ENCODE measurements at places on chromosomes 11 and 22. TPM values are rescaled to one million over a fixed set of nuclear protein-coding genes. Genes with fewer than 3 reads are reported as not detected.

OR2AG2 gene
- total RNA-seq: not detected

FOLR2 gene
- not detected for total RNA-seq

KRTAP5-7 gene
- total RNA-seq: not detected

- H3K4me3 ChIP-seq: no peak overlapping the region
- H3K4me1 ChIP-seq: peaks cover 19% of the 10 kb centered on the region
- H3K27me3 ChIP-seq: no peaks in the 10 kb centered on the region
- DNase-seq: no peak
Measured at GRCh38 chr11:72330131-72330727, 86.3 kb upstream of the PHOX2A start.

- no peak overlapping the region for H3K4me3 ChIP-seq
- H3K27ac ChIP-seq: no peak overlapping the region
- no peaks in the 10 kb centered on the region for H3K27me3 ChIP-seq
- H3K36me3 ChIP-seq: no peaks in the 10 kb centered on the region
- no peak for DNase-seq
- peaks cover 5% of the 10 kb centered on the region for H3K4me1 ChIP-seq
Measured at GRCh38 chr11:75548595-75549272, 13.3 kb upstream of the SERPINH1 start.

Measured in SJCRH30 (cell line).